ENCODE measurements at places on chromosomes 2 and 18.
A peak's percentile ranks its signal among the peaks of the same experiment; 100 is the strongest.

DNA sequence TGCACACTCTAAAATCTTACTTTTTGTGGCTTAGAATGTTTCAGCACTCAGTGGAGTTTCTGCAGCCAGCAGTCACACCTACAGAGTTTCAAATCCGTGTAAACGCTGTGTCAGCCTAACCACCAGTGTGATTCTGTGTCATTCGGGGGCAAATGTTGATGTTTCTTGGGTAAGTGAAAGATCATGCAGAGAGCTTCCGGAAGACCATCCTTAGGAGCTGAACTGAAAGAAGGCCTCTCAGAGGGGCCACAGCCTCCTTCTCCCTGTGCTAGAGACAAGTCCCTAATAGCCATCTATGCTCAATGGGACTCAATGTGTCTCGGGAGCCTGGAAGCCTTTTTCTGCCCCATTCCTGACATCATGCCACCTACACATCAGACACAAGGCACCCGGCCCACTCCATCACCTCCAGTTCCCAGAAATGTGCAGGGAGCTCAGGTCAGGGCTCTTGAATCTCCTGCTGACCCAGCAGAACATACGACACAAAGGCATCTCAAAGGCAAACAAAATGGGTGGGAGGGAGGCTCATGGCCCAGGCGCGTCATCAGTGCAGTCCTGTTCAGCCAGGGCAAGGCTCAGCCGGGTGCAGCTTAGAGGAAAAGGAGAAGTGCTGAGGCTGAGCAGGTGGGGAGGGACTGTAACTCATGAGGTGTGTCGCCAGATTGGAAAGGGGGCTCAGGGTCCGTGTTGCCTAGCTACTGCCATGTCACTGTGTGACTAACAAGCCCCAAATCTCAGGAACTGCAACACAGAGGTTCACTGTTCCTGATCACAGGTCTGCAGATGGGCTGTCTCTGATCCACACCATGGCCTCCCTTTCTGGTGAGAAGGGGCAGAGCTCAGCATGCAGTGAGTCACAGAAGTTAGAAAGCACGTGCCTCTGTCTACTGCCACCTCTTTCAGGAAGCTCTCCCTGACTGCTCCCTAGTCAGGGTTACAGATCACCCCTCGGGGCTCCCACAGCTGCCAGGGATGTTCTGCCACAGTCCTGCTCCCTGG is 82.0 kb downstream of the SMAD7 start:
- peak; percentile 93 for DNase-seq

- peak; percentile 25 for DNase-seq
These were observed 35.6 kb upstream of the PRLH start for GRCh38 chr2:237530472-237531433.

GRCh38 chr18:11283479-11284161 is 134.3 kb upstream of the PIEZO2 start:
- no peak for DNase-seq

DNA sequence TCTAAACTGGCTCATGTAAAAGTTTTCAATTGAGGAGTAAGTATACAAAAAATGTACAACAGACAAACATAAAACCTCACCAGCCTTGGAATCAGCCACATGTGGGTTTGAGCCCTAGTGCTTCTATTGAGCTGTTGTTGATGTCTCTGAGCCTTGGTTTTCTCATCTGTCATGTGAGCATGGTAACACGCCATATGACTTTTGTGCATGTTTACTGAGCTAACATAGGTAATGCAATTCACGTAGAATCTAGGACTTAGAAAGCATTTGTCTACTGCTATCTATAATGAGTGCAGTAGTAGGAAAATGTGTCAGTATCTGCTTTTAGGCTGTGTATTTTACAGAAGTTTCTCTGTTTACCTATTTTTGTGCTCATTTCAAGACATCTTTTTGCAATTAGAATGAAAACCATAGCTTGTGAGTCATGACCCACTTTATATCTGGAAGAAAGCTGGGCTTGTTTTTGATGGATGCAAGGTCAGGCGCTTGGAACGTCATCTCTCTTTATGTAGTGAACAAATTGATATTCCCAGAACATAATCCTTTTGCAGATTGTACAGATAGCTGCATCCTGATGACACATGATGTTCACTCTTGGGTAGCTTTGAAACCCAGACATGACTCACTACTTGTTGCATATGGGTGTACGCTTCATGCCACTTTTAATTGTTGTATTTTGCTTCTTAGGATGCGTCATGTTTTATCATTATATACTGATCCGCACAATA is 94.3 kb downstream of the RNF144A start:
- DNase-seq, result no peak

- DNase-seq, result peak; percentile 68
These were observed 7.4 kb downstream of the HS6ST1 start for GRCh38 chr2:128311216-128311754.

GRCh38 chr2:50820176-50820575 is 211.8 kb downstream of the NRXN1 start:
- no peak for DNase-seq

- DNase-seq, result peak; percentile 99
These were observed 73.1 kb upstream of the PXDN start for GRCh38 chr2:1817256-1818051.

GRCh38 chr18:10877987-10878386 is 271.4 kb downstream of the PIEZO2 start:
- DNase-seq, result no peak

DNA sequence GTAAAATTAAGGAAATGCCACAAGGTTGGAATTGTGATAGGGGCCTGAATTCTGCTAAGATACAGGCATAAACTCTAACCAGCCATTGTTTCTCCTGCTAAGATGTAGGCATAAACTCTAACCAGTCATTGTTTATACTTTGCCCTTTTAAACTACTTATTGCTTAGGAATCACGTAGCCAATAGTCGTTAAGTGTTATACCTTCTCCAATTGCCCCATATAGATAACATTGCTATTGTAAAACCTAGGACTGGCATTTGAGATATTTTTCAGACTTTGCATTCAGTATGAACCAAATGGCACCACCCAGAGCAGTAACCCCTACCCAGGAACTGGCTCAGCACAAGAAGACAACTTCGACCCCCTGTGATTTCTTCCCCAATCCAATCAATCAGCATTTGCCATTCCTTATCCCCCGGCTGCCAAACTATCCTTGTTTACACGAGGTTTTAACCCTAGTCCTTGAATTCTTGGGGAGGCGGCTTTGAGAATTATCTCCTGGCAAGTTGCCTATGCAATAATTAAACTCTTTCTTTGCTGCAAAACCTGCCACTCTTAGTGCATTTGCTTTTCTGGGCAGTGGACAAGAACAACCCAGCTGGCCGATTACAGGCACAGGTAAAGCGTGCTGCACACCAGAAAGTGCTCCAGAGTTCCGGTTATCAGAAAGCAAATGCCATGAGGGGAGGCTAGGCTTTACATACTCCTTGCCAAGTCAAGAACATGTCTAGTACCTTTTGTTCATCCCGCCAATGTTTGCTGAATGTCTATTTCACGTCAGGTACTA is 167.6 kb downstream of the LAMA1 start:
- no peak for DNase-seq

- DNase-seq, result no peak
These were observed 45.3 kb upstream of the PDK1 start for GRCh38 chr2:172510548-172510947.

GRCh38 chr2:181140414-181140813 is 160.0 kb downstream of the UBE2E3 start:
- DNase-seq, result no peak

- DNase-seq, result peak; percentile 17
These were observed 63.3 kb downstream of the FBXO15 start for GRCh38 chr18:74084184-74084855.

Data from osteoblast (primary cell).